ENCODE measurements at places on chromosomes 1 and 21.

DNA sequence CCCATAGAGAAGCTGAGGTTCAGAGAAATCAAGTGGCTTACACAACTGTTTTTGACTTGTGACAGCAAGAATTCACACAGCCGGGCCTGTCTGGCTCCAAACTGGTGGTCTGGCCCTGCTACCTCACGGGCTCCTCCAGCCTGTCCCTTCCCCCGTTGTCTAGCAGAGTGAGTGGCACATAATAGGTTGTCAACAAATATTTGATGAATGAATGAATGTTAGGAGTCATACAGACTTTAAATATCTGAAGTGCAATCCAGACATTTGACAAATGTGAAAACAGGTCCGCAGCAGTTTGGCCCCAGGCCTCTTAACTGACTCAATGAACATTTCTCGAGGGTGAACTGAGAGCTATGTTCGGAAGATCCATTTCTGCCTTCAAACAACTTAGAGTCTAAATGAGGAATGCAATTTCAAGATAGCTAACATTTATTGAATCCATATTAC, 1.1 kb upstream of the RHOC start:
- DNase-seq = no peak

- no peak for DNase-seq
Observed at GRCh38 chr1:234226113-234226818, 147.0 kb upstream of the COA6 start.

GRCh38 chr1:19974822-19975416, 4.5 kb downstream of the PLA2G2A start:
- DNase-seq = no peak

DNA sequence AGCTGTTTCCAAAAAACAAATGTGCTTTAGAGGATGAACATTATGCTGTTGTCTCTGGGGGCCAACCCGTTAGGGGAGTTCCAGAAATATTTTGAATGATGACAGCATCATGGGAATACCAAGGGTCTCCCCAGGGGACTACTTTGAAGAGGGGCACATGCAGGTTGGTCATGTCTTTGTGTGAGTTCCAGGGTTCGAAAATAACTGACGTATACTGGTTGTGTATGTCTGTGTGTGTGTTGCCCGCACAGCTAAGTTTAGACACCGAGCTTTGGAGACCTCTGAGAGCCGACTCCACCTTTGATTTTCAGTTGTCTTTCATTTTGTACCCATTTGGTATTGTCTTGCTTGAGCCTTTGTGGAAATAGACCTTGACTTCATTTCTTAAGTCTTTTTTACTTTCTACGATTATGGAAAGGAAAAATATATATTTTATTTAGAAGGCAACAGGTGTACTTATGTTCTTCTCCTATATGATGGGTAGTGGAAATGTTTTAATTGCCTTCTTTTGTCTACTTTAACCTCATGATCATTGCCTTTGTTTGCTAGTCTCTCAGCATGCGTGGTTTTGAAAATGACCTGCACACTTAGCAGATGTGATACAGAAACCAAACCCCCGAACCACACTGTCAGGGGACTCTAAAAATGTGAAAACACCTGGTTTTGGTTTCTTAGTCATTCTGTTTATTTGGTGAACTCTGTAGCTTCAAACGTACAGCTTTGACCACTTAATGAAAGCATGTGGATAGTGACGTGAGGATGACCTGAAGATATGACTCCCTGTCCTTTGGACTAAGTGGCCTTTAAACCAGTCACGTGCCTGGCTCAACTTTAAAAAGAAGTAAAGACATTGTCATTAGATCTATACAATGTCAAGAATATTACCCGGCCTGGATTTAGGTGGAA, 56.5 kb downstream of the GALNT2 start:
- DNase-seq = no peak

DNA sequence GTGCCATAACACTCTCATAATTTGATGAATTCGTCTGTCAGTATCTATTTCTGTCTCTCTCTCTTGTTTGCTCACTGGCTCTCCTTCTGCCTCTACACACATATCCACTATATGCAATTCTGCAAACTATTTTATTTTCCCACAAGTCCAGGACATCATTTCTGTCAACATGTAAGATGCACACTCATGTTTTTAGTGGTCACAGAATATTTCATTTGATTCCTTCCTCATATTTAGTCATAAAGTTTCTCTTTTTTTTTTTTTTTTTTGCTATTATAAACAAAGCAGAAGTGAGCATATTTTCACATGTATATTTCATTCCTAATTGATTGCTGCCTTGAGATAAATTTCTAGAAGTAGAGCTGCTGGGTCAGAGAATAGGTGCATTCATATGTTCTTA, 165.3 kb downstream of the PGBD5 start:
- DNase-seq = no peak

DNA sequence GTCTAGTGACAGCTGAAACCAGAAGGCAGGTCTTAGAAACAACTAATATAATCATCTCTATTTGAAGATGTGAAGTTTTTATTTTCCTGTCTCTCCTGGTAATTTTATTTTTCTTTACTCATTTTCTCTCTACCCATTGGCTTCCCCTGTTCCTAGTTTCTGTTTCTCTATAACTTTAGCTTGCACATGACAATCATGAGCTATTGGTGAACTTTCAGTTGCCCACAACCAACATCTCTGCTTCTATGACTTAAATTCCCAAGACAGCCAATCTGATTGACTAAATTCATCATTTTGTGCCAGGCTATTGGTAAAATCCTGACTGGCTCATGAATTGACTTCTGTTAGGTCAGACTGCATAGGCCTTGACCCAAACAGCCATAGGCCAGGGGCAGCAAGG, 13.7 kb upstream of the ACADM start:
- no peak for DNase-seq

GRCh38 chr1:69246710-69247109, 321.0 kb upstream of the LRRC7 start:
- no peak for DNase-seq

DNA sequence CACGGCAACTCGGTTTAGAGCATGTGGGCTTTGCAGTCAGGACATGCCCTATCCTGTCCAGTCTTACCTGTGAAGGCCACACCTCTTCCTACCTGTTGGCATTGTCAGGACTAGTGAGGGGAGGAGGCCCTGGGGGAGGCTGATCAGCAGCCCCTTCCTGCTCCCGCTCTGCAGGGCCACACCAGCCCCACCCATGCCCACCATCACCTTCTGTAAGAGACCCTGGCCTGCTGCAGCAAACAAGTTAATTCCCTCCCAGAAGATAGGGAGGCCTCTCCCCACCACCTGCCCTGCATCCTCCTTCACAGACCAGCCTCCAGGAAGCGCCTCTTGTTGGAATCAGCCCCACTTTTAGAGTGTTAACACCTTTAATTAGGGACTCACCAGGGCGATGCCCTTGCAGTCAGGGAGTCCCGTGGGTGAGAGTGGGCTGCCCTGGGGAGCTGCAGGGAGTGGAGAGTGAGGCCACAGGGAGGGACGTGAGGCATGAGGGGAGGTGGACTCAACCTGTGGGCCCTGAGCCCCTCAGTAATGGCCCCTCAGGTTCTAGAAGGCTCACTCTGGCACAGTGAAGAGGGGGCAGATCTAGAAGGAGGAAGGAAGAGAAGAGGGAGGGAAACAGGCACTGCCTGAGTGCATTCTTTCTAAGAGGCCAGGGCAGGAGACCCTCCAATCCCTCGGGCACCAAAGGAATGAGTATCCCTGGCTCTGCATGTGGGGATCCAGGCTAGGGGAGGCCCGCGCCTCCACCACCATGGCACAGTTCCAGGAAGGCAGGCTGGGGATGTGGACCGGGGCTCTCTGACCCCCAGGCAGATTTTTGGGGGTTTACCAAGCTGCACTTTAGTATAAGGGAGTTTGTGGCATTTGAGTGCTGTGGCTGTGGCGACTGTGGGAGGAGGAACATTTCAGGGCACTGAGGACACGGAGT, 8.2 kb downstream of the UMODL1 start:
- no peak for DNase-seq

DNA sequence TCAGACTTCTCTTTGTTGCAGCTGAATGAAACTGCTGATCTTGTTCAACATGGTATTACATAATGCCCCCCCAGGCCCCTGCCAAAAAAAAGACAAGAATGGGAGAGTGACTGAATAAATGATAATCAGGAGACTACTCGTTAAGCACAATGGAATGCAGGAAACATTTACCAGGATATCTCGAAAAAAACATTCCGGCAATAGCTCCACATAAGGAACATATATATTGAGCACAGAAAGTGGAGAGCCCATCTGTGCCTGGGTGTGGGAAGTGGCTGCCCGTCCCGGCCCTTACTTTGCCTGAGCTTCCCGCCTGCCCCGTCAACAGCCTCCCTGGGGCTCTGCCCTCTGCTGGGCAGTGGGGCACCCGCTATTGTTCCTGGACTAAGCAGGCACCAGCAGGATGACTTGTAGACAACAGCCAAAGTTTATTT, 13.3 kb downstream of the TRIM11 start:
- no peak for DNase-seq

GRCh38 chr1:44519035-44519676, 114.1 kb downstream of the RNF220 start:
- DNase-seq = no peak

GRCh38 chr1:234628089-234628488, 18.1 kb upstream of the IRF2BP2 start:
- DNase-seq = no peak

DNA sequence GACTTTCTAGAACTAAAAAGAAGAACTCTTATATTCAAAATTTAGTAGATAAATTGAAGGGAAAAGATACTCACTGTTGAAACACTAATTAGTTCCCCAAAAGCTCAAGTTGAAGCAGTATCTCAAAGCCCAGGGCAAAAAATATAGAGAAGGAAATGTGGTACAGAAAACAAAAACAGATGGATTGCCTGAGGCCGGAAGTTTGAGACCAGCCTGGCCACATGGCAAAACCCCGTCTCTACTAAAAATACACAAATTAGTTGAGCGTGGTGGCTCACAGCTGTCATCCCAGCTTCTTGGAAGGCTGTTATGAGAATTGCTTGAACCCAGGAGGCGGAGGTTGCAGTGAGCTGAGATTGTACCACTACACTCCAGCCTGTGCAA, 36.0 kb downstream of the FAM177B start:
- no peak for DNase-seq

Measured in cortex of kidney (tissue), 1 donor.